ENCODE measurements at places on chromosomes 3 and 15. TPM values are rescaled to one million over a fixed set of nuclear protein-coding genes. Genes with fewer than 3 reads are reported as not detected.

DNA sequence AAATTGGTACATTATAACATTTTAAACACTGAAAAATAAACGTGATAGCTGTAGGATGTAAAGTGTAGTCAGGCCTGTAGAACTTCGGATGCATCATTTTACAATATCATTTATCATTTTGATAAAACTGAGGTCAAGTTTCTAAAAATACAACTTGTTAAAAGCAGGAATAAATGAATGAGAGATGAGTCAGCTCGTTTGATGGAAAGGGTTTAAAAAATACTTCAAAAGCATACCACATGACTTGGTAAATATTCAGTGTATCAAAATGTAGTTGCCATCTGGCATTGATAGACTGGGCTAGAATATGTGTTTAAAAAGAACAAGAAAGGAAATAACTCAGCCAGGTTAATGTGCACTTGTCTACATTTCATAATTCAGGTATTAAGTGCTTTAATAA is 357.0 kb downstream of the TIGIT start:
- DNase-seq = no peak

- DNase-seq = no peak
Observed at GRCh38 chr3:66931291-66931690, 66.8 kb upstream of the KBTBD8 start.

- DNase-seq = no peak
Observed at GRCh38 chr3:127226946-127227842, 34.3 kb downstream of the PRR23E start.

DNA sequence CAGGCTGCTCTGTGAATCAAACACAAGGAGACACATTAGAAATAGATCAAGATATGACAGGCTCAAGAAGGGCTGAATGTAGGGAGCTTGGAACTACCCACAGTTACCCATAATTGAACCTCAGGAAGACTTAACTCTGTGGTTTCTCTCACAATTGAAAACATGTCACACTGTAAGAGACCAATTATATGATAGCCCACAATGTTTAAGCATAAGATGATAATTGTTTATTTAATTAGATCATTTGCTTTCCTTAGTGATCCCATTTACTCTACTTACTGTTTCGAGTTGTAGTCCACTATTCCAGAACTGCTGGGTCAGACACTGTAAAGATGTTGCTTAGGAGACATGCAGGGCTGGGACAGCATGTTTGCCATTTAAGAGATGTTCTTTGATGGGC is 201.3 kb upstream of the RARB start:
- no peak for DNase-seq

DNA sequence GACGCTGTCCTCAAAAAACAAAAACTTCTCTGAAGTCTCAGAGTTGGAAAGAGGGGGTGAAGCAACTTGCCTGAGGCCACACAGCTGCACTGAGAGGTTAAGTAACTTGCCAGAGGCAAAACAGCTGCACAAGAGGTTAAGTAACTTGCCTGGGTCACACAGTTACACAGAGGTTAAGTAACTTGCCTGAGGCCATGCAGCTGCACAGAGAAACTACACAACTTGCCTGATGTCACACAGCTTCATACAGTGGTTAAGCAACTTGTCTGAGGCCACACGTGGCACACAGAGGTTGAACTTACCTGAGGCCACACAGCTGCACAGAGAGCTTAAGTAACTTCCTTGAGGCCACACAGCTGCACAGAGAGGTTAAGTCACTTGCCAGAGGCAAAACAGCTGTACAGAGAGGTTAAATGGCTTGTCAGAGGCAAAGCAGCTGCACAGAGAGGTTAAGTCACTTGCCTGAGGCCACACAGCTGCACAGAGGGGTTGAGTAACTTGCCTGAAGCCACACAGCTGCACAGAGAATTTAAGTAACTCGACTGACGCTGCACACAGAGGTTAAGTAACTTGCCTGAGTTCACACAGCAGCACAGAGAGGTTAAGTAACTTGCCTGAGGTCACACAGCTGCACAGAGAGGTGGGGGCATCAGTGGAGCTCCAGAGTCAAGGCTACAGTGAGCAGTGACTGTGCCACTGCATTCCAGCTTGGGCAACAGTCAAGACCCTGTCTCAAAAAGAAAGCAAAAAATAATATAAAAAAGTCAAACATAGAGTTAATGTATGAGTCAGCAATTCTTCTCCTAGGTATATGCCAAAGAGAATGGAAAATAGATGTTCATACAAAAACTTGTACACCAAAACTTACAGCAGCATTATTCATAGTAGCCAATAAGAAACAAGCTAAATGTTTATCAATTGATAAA is 12.0 kb upstream of the ACAD9 start:
- DNase-seq = no peak

GRCh38 chr3:141465221-141465620 is 21.6 kb upstream of the RASA2 start:
- DNase-seq = no peak

GRCh38 chr3:171347301-171348039 is 112.7 kb downstream of the TNIK start:
- DNase-seq = no peak

GRCh38 chr3:126540342-126540849 is 16.4 kb downstream of the CHST13 start:
- DNase-seq = peak; percentile 10

- DNase-seq = no peak
Observed at GRCh38 chr3:6287088-6287875, 573.6 kb upstream of the GRM7 start.

- DNase-seq = peak; percentile 90
Observed at GRCh38 chr3:29525254-29525881, 244.5 kb downstream of the RBMS3 start.

DNA sequence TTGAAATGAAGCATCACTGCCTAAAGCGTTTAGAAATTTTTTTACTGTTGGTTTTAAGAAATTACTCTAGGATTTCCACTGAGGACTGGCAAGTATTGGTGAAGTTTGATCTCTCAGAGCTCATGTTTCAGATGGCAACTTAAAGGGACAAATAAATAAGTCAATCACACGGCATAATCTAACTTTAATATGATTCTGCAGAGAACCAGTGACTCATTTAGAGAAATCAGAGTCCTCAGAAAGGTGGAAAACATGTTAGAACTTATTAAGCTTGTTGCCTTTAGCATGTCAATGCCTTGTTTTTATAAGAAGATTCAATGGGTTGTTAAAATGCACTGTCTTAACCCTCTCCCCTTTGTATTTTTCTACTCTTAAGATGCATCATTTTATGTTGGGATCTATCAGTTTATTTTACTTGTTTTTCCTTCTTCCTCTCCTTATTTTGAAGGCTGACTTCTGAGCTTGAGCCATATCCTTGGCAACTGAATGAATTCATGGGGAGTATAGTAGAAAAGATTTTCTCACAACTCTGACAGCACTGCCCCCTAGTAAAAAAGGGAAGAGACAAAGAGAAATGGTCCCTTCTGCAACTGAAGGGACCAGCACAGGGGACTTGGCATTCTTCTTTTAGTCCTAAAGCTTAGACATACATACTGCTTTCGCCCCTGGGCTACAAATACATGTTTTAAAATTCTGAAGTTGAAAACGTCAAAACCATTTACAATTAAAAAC is 431.2 kb downstream of the LPP start:
- peak; percentile 13 for DNase-seq

GRCh38 chr3:166554023-166554422 is 716.8 kb upstream of the BCHE start:
- peak; percentile 28 for DNase-seq

- DNase-seq = no peak
Observed at GRCh38 chr3:172202797-172203196, 163.4 kb downstream of the FNDC3B start.

GRCh38 chr15:78104119-78104479 is 11.7 kb downstream of the SH2D7 start:
- DNase-seq = no peak

DNA sequence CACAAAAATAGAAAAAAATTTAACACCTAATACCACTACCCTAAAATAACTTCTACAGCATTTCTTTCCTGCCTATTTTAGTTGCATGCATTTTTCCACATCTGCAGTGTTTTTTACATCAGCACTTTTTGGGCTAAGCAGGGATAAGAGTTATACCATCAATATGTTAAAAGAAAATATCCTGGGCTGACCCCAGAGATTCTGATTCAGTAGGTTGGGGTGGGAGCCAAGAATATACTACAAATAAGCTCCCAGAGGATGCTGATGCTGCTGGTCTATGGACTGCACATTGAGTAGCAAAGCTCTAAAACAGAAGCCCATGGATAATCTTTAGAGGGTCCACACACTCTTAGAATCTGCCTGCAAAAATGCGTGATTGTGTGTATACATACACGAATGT is 14.8 kb downstream of the FYCO1 start:
- no peak for DNase-seq

GRCh38 chr15:70146162-70146561 is 48.4 kb upstream of the TLE3 start:
- DNase-seq = no peak

DNA sequence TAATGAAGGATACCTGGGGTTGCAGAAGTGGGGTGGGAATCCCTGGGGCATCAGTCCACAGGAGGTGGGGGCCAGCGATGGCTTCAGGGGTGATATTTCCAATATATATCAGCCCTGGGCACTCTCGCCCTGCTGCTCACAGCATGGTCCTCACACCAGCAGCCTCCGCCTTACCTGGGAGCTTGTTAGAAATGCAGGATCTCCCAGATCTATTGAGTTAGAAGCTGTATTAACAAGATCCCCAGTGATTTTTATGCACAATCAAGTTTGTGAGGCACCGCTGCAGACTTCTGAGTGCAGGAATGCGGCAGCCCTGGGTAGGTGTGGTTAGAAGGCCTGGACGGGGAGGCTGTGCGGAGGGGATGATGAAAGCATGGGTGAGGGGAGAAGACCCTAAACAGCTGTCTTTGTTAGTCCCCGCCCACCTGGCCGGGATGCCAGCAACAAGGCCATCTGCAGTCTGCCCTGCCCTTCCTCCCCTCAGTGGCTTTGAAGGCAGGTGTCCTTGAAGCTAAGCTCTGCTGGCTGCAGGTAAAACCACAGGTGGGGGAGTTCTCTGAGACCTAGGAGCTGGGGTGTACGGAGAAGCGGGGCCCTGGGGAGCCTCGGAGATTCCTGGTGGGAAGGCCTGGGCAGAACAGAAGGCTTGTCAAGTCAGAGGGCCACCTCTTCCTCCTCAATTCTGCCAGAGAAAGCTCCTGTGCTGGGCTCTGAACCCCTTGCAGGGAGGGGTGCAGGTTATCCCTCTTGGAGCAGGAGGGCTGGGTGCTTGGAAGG is 11.4 kb downstream of the FAM107A start:
- DNase-seq = no peak

- no peak for DNase-seq
Observed at GRCh38 chr3:166367947-166368533, 530.8 kb upstream of the BCHE start.

Gene SUSD5
- 1.8 TPM for total RNA-seq

Gene SPATA12
- total RNA-seq = not detected

Gene EID1
- 89.0 TPM for total RNA-seq

Gene TUSC7
- not detected for total RNA-seq

Data from lung (tissue), 17 donors.